Activated CD4-positive, alpha-beta T cell treated with anti-CD3 and anti-CD28 coated beads, Interleukin-2, amount 50 U/mL, for 4 hours (primary cell): ENCODE measurements at places on chromosomes 13 and 19.
A peak's percentile ranks its signal among the peaks of the same experiment; 100 is the strongest.

GRCh38 chr13:69828527-69828926 is 279.1 kb upstream of the ATXN8OS start:
- no peak for DNase-seq

DNA sequence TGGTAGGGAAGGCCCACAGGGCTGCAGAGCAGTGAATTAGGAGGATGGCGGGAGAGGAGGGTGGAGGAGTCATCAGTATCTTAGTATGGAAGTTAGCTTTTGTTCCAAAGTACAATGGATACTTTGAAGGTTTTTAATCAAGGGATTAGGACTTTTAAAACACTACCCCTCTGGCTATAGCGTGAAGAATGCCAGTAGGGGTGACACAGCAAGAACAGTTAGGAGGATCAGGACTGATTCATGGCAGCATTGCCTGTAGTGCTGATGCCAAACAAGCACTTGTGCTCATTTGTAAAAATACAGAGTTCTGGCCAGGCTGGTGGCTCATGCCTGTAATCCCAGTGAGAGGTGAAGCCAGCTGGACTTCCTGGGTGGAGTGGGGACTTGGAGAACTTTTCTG is 46.2 kb downstream of the SKA3 start:
- DNase-seq = no peak

DNA sequence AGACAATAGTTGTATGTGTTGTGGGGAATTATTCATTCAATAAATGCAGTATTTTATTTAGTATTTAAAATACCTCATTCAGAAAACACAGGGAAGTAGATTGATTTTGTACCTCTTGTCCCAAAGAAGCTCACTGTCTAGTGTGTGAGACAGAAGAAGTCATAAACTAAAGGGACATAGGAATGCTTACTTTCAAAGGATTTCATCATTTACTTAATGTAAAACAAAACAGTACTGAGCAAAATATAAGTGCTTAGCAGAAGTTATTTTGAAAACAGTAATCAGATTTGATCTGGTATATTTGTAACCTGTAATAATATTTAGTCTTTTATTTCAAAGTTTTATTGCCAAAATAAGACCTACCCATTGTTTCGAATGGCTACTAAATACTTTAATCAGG is 117.9 kb downstream of the TDRD3 start:
- DNase-seq = no peak

- no peak for DNase-seq
These were observed 52.1 kb downstream of the MAP4K1 start for GRCh38 chr19:38565691-38566105.

GRCh38 chr19:39946532-39946931 is 12.1 kb upstream of the FCGBP start:
- DNase-seq = no peak

DNA sequence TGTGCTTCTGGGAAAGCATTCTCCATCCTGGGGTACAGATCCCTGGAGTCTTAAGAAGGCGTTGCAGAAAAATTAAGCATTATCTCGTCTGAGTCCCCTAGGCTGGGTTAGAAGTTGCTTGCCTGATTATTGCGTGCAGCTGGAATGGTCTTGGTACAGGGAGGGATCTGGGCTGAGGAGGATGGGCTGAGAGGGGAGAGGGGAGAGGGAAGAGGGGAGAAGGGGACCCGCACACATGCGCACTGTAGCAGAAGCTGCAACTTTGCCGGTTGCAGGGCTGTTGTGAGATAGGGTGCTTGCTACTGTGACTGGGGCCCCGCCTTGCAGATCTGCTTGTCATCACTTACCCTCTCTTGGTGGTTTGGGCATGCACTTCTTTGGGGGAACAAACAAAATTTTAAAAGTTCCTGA is 316.8 kb downstream of the DLEU7 start:
- DNase-seq = no peak

- no peak for DNase-seq
These were observed 54.8 kb upstream of the TEX29 start for GRCh38 chr13:111265701-111266035.

DNA sequence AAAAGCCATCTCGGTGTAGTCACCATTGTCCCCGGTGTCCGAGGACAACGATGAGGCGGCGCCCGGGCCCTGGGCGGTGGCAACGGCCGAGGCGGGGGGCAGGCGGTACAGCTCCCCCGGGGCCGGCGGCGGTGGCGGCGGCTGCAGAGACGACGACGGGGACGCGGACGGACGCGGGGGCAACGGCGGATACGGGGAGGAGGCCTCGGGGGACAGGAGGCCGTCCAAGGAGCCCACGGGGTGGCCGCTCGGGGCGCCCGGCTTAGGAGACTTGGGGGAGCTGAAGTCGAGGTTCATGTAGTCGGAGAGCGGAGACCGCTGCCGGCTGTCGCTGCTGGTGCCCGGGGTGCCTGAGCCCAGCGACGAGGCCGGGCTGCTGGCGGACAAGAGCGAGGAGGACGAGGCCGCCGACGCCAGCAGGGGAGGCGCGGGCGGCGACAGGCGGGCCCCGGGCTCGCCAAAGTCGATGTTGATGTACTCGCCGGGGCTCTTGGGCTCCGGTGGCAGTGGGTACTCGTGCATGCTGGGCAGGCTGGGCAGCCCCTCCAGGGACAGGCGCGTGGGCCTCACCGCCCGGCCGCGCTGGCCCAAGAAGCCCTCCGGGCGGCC is 3.5 kb downstream of the IRS2 start:
- DNase-seq = no peak

- DNase-seq = no peak
These were observed 1972.2 kb downstream of the OLFM4 start for GRCh38 chr13:55000844-55001243.

GRCh38 chr19:13181747-13182388 is 31.7 kb downstream of the IER2 start:
- DNase-seq = peak; percentile 27

DNA sequence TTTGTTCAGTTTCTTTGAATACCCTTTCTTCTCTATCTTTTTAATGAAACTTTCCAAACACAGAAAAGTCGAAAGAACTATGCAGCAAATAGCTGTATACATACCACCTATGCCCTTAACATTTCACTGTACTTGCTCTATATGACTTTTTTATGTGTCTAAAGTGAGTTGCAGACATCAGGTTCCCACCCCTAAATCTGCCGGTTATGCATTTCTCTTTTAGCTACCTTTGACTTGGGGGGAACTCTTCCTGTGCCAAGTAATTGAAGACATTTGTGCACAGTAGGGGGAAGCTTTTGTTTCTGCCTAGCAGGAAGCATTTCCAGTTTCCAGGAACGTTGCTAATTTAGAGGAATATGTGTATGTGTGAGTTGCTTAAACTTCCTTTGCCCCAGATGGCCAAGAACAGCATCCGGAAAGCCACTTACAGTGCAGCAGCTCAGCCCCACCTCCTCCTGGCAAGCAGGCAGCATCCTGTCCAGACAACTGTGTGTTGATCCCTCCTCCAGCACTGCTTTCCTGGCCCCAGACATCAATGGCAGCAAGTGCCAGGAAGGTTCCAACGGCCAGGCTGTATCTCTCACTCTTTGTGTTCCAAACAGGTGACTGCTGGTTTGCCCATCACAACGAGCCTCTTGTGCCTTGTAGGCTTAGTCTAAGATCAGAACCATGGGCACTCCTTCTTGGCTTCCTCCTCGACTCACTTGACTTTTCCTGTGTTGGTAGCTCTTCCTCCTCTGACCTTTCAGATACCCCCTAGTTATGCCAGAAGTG is 14.7 kb upstream of the GRAMD1A start:
- no peak for DNase-seq

- no peak for DNase-seq
These were observed 19.6 kb upstream of the LILRA2 start for GRCh38 chr19:54554006-54554405.

DNA sequence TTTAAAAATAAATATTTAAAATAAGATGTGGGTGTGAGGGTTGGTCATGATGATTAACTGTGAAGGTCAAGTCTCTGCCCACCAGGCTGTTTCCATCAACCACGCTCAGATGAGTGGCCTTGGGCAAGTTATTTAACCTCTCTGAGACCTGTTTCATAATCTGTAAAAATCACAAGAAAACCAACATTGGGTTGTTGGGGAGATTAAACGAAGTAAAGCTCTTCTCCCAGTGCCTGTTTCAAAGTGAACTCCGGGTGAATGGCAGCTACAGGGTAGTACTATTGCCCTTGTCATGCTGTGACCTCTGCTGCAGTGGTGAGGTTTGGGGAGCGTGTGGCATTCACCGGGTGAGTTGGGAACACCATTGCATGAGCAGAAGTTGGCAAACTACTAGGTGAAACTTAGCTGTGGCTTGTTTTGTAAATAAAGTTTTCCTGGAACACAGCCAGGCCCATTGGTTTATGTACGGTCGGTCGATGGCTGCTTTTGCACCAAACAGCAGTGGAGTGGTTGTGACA is 153.2 kb downstream of the USP12 start:
- no peak for DNase-seq

GRCh38 chr13:33123066-33123859 is 107.0 kb downstream of the KL start:
- no peak for DNase-seq

DNA sequence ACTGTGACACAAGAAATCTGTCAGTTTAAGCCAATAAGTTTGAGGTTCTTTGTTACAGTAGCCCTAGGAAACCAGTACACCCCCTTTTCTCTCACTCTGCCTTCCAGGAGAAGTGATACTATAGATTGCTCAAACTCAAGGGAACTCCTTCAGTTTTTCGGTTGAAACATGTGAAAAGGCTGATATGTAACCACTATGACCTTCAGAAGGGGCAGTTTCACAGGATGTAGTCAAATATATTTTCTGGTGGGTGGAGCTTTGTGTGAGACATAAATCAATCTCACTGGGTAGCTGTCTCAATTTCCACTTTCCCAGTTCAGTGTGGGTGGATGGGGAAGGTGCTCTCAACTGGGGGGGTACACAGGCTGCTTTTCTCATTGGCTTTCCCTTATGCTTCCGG is 41.7 kb downstream of the HTR2A start:
- no peak for DNase-seq

GRCh38 chr13:113747291-113747833 is 11.7 kb upstream of the TMEM255B start:
- no peak for DNase-seq

- DNase-seq = no peak
These were observed 33.2 kb downstream of the PAK4 start for GRCh38 chr19:39158646-39159260.

DNA sequence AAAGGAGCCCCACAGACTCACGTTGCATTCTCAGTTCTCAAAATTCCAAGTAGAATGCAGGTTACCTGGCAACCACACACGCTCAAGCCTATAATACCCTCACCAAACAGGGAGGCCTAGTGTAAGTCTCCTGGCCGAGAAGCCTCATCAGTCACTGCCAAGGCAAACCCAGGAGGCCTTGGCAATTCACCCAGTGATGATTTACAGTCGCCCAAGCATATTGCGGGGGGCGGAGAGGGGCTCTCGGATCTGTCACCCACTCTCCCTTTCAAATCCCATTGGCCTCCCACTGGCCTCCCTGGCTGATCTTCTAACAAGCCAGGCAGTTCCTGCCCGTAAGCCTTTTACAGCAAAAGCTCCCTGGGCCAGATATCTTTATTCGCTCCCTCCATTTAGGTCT is 1.1 kb downstream of the AKAP8L start:
- no peak for DNase-seq

DNA sequence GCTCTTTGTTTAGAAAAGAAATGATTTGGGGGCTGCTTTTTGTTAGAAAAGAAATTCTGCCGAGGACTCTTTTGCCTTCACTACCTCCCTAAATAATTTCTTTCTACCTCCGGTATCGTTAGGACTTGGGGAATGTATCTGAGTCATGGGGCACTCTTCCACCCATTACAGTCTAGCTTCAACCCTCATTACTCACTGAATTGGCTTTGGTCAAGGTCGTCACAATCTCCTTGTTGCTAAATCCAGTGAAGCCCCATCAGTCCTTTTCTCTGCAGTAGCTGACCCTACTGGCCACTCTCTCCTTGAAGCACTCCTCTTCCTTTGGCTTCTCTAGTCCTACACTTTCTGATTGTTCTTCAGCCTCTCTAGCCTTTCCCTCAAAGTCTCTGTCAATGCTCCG is 34.0 kb downstream of the WDR87 start:
- no peak for DNase-seq
